ENCODE measurements at places on chromosomes 5 and 9.

DNA sequence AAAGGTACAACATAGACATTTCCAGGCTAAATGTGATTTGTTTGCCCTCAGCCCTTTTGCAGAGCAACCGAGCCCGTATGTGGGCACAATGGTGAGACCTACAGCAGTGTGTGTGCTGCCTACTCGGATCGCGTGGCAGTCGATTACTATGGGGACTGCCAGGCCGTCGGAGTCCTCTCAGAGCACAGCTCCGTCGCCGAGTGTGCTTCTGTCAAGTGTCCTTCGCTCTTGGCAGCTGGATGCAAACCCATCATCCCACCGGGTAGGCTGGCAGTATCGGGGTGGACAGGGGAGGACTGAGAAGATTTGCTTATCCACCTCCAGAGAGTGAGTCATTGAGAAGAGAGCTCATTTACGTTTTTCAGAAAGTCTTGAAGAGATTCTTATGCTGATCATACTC is 17.8 kb upstream of the GLIPR2 start:
- no peak for DNase-seq

DNA sequence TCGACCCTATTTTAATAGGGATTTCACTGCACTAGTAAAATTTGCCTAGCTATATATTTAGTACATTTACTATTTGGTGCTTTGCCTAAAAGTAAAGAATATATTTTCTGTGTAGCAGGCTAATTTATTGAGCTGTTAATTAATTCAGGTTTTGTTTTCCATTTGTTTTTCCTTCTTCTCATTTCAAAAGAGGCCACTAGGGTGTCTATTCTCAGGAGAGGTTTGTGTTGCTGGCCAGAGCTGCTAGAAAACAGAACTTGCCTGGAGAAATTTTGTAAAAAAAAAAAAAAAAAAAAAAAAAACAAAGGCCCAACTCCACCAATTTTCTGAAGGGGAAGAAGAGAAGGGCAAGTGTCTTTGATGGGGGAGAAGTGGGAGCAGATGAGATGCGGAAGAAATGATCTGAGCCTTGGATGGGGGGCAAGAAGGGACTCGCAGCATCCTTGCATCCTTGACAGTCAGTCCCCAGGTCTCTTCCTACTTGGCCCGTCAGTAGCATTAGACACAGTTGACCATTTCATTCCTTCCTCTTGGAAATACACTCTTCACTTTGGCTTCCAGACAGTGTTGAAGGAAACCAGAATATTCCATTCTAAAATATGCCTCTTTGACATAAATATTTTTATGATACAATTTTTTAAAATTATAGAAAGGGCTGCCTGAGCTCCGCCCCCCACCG is 318.5 kb downstream of the TRPM3 start:
- no peak for DNase-seq

DNA sequence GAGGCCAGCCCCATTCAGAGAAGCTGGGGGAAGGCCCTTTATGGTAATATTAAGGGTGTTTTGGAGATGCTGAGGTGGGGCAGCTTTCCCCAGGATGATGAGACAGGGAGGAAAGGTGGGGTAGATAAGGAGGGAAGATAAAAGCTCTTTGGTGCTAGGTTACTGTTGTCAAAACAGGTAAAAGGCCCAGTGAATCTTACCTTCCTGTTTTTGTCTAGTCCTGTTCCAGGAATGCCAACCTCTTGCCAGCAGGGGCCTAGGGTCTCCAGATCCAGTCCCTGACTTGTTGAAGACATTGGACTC is 797 bp upstream of the CCL27 start:
- peak; percentile 50 for DNase-seq

DNA sequence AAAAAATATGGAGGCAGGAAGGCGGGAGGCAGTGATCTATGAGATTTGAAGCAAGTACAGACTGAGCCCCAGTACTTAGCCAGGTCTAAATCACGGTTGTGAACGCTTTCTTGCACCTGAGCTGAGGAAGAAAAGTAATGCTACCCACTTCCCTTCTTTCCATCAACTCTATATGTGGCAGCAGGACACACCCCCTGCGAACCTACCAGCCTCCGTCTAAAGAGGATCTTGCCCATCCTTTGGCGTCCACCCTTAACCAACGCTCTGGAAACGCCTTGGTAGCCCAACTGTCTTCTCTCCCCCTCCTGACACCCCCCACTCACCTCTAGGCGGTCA is 545 bp downstream of the HMGCS1 start:
- no peak for DNase-seq

- DNase-seq = no peak
These were observed 428.9 kb downstream of the EFNA5 start for GRCh38 chr5:107241841-107242240.
